MM.1S (cell line): ENCODE measurements at places on chromosomes 11 and 22.

GRCh38 chr11:117885777-117886176, 9.3 kb upstream of the FXYD6 start:
- H3K36me3 ChIP-seq, result no peaks in the 10 kb centered on the region
- no peak overlapping the region for H3K27ac ChIP-seq
- H3K4me3 ChIP-seq, result no peak overlapping the region
- H3K27me3 ChIP-seq, result peaks cover 32% of the 10 kb centered on the region

- H3K27ac ChIP-seq, result peak overlapping the region; percentile 98
- no peaks in the 10 kb centered on the region for H3K36me3 ChIP-seq
- DNase-seq, result no peak
- H3K27me3 ChIP-seq, result no peaks in the 10 kb centered on the region
- H3K4me3 ChIP-seq, result no peak overlapping the region
- H3K4me1 ChIP-seq, result peaks cover 26% of the 10 kb centered on the region
These were observed 23.5 kb upstream of the P2RY6 start for GRCh38 chr11:73248526-73249185.

- H3K4me1 ChIP-seq, result peaks cover 10% of the 10 kb centered on the region
- H3K4me3 ChIP-seq, result no peak overlapping the region
- no peak overlapping the region for H3K27ac ChIP-seq
- no peaks in the 10 kb centered on the region for H3K27me3 ChIP-seq
- H3K36me3 ChIP-seq, result no peaks in the 10 kb centered on the region
These were observed 12.2 kb upstream of the SERPING1 start for GRCh38 chr11:57585301-57585700.

DNA sequence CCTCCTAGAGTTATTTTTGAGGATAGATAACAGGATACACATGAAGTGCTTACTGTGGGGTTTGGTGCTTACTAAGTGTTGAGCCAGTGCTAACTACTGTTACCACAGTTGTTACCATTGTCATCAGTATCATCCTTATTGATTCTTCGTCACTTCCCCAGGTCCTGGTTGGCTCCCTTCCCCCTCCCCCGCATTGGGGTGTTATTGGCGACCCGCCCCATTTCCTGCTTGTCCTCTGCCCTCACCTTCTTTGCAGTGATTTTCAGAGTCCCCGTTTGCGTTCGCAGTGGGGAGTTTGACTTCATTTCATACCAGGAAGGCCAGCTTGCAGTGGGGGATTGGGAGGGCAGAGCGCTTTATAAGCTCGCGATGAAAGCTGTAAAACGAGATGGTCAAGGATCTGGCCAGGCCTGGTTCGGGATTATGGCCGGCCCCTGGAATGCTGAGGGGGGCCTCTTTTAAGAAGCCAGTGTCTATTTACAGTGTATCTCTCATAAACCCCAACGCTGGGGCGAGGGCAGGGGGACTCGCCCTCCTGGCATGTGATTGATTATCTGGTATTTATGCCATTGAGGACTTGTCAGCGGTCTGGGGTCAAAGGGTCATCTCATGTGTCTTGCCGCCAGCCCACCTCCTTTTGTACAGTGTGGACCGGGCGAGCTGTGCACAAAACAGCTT, 84.6 kb upstream of the NNMT start:
- H3K27me3 ChIP-seq, result no peaks in the 10 kb centered on the region
- H3K27ac ChIP-seq, result no peak overlapping the region
- H3K4me3 ChIP-seq, result no peak overlapping the region
- 0 out of 2 replicates have a peak, but pooled peaks cover 8% of the 10 kb centered on the region for H3K4me1 ChIP-seq
- H3K36me3 ChIP-seq, result no peaks in the 10 kb centered on the region
- DNase-seq, result no peak

GRCh38 chr11:11620173-11620920, 1.5 kb downstream of the GALNT18 start:
- no peaks in the 10 kb centered on the region for H3K36me3 ChIP-seq
- no peak for DNase-seq
- H3K4me3 ChIP-seq, result peak overlapping the region; percentile 78
- H3K4me1 ChIP-seq, result no peaks in the 10 kb centered on the region
- H3K27ac ChIP-seq, result no peak overlapping the region
- H3K27me3 ChIP-seq, result no peaks in the 10 kb centered on the region

DNA sequence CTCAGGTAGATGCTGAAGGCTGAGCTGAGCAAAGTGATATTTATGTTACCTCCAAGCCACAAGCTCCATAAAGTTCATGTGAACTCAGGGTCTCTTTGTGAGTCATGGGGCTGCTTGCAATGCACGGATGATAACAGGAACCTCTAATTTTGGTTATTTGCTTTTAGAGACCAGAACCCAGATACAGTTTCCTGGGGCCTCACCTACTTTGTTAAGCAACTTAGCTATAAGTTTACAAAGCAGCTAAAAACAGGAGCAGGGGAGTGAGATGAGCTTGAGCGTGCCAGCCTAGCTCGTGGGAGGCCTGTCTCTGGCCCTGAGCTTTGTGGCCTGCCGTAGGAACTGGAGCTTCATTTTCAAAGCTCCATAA, 29.2 kb downstream of the SREBF2 start:
- no peak overlapping the region for H3K27ac ChIP-seq
- H3K36me3 ChIP-seq, result peaks cover 15% of the 10 kb centered on the region; the same call in 1 of the 2 replicates
- no peak for DNase-seq
- no peaks in the 10 kb centered on the region for H3K4me1 ChIP-seq
- no peak overlapping the region for H3K4me3 ChIP-seq

DNA sequence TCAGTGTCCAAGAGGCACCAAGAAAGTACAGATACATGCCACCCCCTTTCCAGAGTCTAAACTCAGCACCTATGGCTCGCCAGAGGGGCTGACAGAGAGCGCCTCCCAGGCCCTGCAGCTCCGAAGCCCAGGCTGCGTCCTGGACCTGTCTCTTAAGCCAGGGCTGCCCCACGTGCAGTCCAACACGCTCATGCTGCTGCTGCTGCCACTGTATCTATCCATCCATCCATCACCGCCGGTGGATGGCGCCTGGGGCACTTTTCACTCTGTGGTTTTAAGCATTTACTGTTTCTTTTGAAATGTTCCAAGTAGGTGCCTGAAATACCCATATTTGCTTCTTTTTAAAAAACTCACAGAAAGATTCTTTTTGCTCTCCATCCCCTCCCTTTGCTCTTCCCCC, 41.8 kb downstream of the MACROD1 start:
- no peaks in the 10 kb centered on the region for H3K36me3 ChIP-seq
- no peaks in the 10 kb centered on the region for H3K4me1 ChIP-seq

- H3K4me3 ChIP-seq, result no peak overlapping the region
- H3K27me3 ChIP-seq, result no peaks in the 10 kb centered on the region
- peaks cover 7% of the 10 kb centered on the region; the same call in 1 of the 2 replicates for H3K4me1 ChIP-seq
- no peaks in the 10 kb centered on the region for H3K36me3 ChIP-seq
These were observed 258.4 kb downstream of the DYNC2H1 start for GRCh38 chr11:103367650-103368049.

- DNase-seq, result no peak
- no peaks in the 10 kb centered on the region for H3K27me3 ChIP-seq
- H3K4me3 ChIP-seq, result no peak overlapping the region
- no peak overlapping the region for H3K27ac ChIP-seq
- H3K36me3 ChIP-seq, result no peaks in the 10 kb centered on the region
These were observed 49.1 kb downstream of the ADAMTS8 start for GRCh38 chr11:130379276-130379675.

GRCh38 chr11:130631119-130631518, 182.7 kb downstream of the ADAMTS15 start:
- H3K36me3 ChIP-seq, result no peaks in the 10 kb centered on the region
- H3K27me3 ChIP-seq, result no peaks in the 10 kb centered on the region
- DNase-seq, result no peak
- no peak overlapping the region for H3K4me3 ChIP-seq

DNA sequence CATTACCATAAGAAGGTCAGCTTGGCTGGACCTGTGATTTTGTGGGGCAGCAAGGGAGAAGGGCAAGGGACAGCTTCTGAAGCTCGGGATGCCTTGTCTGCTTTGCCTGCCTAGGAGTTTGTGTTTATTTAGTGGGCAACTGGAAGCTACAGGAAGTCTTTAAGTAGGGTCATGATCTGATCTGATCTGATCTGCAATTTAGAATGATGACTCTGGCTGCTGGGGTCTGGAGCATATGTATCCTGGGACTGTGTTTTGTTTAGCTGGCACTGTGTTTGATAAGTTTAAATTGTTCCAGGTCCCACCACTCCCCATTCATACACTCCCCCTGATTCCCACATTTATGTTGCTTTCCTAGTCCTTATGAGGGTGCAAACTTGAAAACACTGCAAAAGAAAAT, 47.7 kb upstream of the HTATIP2 start:
- H3K27ac ChIP-seq, result no peak overlapping the region
- no peaks in the 10 kb centered on the region for H3K4me1 ChIP-seq
- H3K4me3 ChIP-seq, result no peak overlapping the region
- no peak for DNase-seq
- no peaks in the 10 kb centered on the region for H3K27me3 ChIP-seq
- no peaks in the 10 kb centered on the region for H3K36me3 ChIP-seq

DNA sequence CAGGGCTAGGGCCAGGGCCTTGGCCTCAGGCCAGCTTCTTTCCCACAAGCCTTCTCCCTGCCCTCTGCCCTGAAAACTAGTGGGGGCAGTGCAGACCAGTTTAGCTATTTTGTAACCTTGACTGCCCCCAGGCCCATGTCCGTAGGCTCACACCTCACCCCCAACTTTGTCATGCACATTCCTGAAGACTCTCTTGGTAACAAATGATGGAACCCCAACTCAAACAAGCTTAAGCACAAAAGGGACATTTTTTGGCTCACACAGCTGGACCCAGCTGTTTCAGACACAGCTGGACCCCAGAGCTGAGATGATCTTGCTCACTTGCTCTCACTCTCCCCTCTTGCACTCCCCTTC, 46.6 kb downstream of the KCNQ1OT1 start:
- H3K27me3 ChIP-seq, result no peaks in the 10 kb centered on the region
- H3K36me3 ChIP-seq, result no peaks in the 10 kb centered on the region
- H3K4me3 ChIP-seq, result no peak overlapping the region
- H3K27ac ChIP-seq, result no peak overlapping the region

DNA sequence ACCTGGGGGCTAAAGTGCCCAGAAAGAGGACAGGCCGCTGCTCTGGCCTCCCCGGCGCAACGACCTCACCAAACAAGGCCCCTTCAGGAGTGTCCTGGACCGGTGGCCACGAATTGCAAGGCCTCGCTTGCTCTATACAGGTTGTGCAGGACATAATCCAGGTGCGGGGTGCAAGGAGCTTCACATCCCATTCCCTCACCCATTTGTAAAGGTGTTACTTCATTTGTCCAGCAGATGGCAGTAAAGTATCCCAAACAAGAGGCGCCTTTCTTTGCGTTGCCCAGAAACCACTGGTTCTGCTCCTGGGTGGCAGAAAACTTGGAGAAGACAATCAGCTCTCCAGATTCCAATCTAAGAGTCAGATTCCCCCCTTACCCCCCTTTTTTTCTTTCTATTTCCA, 35.9 kb upstream of the PRDM11 start:
- peak; percentile 69 for DNase-seq
- no peaks in the 10 kb centered on the region for H3K36me3 ChIP-seq
- H3K4me3 ChIP-seq, result no peak overlapping the region
- H3K27me3 ChIP-seq, result no peaks in the 10 kb centered on the region
- peaks cover 13% of the 10 kb centered on the region for H3K4me1 ChIP-seq
- H3K27ac ChIP-seq, result no peak overlapping the region

GRCh38 chr11:118909619-118910308, 16.0 kb downstream of the BCL9L start:
- no peaks in the 10 kb centered on the region for H3K27me3 ChIP-seq
- no peak overlapping the region for H3K27ac ChIP-seq
- no peaks in the 10 kb centered on the region; the same call in 1 of the 2 replicates for H3K4me1 ChIP-seq
- DNase-seq, result no peak

- H3K36me3 ChIP-seq, result no peaks in the 10 kb centered on the region
- H3K27ac ChIP-seq, result no peak overlapping the region
- no peak for DNase-seq
- no peaks in the 10 kb centered on the region for H3K4me1 ChIP-seq
These were observed 48.7 kb downstream of the DDX6 start for GRCh38 chr11:118742304-118742703.

DNA sequence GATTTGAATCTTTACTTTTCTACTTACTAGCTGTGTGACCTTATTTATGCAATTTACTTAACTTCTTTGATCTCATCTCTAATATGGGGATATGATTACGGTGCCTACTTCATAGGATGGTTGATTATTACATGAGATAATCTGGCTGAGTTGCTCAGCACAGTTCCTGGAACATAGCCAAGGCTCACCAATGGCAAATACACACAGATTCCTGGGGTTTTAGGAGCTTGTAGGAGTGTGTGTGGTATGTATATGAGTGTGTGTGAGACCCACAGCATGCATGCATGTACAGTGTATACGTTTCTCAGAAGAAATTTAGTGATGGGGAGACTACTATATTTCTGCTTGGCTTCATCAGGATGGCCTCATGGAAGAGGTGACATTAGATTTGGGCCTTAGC, 256.9 kb downstream of the KIRREL3 start:
- H3K4me1 ChIP-seq, result peaks cover 15% of the 10 kb centered on the region
- no peak for DNase-seq

DNA sequence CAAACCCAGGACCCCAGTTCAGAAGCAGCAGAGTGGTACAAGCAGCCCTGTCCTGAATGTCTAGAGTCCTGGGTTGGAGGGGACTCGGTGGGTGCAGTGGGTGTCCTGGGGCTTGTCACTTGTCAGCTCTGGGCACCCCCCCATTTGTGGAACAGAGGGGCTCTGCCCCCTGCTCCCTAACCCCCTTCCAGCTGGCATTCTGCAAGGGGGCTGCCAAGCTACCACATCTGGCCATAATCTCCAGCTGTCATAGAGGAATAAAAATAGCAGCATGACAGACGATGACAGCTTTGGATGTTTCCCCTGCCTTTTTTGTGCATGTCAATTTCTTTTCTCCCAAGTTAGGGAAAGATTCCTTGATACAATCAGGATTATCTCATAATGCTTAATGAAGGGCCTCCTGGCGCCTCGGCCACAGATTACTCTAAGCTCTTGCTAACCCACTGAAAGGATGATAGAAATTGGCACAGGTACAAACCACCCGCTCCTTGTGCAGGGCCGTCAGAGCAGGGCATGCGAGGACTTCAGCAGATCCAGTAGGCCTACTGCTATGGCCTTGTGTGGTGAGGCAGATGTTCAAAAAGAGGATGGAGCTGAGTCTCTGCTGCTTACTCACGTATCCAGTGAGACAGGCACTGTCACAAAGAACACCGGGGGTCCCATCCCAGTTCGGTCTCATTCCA, 83.0 kb downstream of the ISX start:
- no peaks in the 10 kb centered on the region for H3K36me3 ChIP-seq
- H3K27ac ChIP-seq, result no peak overlapping the region
- DNase-seq, result no peak
- H3K4me3 ChIP-seq, result no peak overlapping the region
- no peaks in the 10 kb centered on the region for H3K27me3 ChIP-seq
